Fibroblast of skin of left quadriceps (primary cell): ENCODE measurements at places on chromosomes 5 and 9.

DNA sequence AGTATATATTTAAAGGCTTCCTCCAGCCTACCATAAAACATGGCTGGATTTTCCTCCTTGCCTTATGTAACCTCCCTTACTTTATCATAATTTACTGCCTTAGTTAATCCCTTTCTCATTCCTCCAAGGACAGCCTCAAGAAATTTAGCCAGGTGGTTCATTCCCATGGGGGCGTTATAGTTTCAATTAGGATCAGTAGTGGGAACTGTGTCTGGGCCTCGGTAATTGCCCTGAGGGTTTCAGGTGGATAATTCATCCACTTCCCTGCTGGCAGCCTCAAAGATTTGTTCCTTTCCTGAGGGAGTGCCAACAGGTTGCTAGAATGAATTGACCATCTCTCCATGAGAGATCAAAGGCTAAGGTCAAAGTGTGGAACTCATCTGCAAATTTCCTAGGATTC is 4.3 kb upstream of the GM2A start:
- no peak for DNase-seq

GRCh38 chr9:120654272-120654671 is 60.0 kb downstream of the MEGF9 start:
- no peak for DNase-seq

GRCh38 chr5:156460471-156460870 is 133.5 kb downstream of the SGCD start:
- DNase-seq: peak; percentile 49

- no peak for DNase-seq
Measured at GRCh38 chr5:168121138-168121494, 170.3 kb upstream of the WWC1 start.

- no peak for DNase-seq
Measured at GRCh38 chr9:4413856-4414255, 76.4 kb upstream of the SLC1A1 start.

- peak; percentile 15 for DNase-seq
Measured at GRCh38 chr9:27033815-27034403, 28.4 kb upstream of the LRRC19 start.

DNA sequence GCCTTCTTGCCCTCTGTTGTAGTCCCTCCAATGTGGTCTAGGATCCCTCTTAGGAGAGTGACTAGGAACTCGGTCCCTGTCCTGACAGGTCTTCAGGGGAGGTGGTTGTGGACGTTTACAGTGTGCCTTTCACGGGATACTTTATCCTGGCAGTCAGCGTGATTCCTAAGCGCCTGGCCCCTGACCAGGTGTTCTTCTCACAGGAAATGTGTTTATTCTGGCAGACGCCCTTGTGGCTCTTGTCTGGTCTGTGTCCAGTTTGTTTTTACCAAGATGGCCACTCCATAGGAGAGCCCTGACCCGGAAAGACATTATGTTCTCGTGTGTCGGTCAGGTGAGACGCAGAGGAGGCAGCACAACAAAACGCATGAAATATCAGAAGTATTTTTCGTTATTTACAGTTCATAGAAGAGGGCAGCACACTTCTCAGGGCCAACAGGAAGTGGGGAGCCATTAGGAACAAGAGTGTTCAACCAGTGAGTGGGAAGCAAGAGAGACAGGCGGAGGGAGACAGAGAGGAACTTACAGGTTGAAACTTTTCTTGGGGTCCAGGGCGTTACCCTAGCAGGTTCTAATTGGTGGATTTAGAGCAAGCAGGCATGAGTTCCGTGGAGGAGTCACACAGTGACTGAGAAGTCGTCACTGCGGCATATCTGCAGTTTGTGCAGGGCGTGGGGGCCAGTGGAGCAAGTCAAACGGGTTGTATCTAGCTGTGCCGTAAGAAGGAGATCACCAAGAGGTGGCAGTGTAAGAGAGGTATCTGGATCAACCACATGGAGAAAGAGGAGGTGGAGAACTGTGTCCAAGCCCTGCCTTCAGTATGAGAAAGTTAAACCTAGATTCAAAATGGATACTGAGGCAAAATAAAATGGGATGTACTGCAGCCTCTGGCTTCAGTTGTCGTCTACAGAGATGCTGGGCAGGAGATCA is 412.9 kb downstream of the ZSWIM6 start:
- DNase-seq: no peak

DNA sequence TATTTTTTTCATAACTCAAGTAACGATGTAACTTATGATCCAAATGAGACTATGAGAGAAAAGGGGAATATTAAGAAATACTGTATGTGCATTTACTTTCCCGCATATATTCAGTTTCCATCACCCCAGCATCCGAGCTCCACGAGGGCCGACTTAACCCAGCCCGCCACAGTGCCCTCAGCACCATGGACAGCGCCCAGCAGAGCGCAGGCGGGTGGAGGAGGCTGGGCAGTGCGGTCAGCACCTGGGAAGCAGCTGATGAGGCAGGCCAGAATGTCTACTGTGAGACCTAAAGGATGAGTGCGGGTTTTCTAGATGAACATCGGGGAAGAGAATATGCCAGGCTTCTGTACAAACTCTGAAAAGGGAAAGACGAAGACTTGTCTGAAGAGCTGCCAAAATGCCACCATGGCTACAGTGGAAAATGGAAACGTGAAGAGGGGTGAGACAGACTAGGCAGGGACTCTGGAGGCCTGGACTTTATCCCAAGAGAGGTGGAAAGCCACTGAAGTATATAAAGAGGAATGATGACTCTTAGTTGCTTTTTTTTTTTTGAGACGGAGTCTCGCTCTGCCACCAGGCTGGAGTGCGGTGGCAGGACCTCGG is 34.5 kb upstream of the MED27 start:
- DNase-seq: peak; percentile 24
